Stimulated activated CD4-positive, alpha-beta T cell treated with anti-CD3 and anti-CD28 coated beads, Interleukin-12 subunit alpha, Interleukin-12 subunit beta, amount 100 ng/mL, for 48 hours (primary cell): ENCODE measurements at places on chromosomes 2 and 18.

DNA sequence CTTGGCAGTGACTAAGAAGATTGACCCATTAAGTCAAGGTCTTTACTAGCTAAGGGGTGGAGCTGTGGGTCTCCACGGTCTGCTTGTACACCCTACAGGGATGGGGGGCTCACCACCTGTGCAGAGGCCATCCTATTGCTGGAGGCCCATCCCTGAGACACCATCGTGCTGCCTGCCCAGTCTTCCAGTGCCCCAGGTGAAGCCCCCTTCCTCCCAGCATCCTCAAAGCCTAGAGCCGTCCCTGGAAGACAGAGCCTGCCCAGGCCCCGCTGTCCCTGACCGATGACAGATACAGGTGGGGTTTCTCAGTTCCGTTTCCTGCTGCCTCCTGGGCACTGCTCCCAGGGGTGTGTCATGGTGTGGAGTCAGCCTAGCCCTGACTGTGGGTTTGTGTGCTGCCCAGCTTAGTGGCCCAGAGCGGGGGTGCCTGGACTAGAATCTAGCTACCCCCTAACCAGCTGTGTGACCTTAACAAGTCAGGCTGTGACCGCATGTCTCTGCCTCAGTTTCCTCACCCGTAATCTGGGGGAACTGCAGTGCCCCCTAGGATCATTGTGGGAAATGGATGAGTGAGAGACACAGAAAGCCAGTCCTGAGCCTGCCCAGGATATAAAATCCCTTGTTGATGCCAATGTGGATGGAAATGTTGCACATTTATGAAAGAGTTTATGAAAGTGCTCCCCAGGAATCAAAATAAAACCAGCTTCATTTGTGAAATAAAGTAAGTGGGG, 2.0 kb downstream of the OTOS start:
- no peak for DNase-seq

DNA sequence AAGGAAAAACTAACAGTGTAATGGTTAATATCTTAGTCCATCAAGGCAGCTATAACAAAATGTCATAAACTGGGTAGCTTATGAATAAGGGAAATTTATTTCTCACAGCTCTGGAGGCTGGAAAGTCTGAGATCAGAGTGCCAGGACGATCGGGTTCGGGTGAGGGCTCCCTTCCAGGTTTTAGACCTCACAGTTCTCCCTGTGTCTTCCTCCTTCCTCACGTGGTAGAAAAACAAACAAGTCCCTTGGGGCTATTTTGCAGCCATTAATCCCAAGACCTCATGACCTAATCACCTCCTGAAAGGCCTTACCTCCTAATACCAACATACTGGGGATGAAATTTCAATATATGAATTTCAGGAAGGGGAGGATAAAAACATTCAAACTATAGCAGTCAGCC, 455.9 kb downstream of the CNTNAP5 start:
- no peak for DNase-seq

DNA sequence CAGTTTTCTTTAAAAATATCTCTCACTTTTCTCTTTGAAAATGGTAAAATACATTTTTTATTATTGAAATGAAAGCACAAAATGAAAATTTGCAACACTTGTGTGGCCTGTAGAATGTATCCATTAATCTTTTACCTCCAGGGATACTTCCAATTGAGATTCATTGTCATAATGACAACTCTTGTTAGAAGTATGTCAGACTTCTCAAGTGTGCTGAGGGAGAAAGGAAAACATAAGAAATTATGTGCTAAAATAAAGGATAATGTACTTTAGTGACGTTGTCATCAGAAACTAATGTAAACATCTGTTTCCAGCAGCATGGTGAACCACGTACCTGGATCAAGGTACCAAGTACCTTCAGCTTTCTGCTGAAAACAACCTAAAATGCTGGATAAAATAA, 195.8 kb upstream of the STON1 start:
- DNase-seq, result no peak

GRCh38 chr2:56099963-56100362, 83.8 kb upstream of the CCDC85A start:
- DNase-seq, result no peak

DNA sequence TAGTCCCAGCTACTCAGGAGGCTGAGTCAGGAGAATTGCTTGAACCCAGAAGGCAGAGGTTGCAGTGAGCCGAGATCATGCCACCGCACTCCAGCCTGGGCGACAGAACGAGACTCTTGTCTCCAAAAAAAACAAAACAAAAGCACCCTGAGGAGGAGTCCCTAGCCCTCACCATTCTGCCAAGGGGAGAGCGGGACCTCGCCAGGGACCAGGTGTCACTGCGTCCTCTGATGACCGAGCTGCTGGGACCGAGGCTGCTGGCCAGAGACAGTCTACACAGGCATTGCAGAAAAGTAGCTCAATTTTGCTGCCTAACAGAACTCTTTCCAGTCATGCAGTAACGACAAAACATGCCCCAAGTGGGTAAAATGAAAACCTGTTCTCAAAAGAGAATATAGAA, 18.4 kb downstream of the NCK2 start:
- no peak for DNase-seq

DNA sequence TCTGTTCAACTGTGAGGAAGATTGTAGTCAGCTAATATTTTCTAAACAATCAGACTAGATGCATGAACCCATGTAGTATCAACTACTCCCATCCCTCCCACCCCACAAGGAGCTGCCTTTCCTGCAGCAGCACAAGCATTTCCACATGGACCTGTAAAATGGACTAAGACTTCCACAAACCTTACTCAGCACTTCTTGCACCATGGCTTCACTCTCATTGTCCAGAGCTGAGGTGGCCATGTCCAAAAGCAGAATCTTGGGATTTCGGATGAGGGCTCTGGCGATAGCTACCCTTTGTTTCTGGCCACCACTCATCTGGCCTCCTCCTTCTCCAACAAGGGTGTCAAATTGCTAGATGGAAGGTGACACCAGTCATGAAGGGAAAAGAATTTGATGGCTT, 61.3 kb downstream of the ABCB11 start:
- DNase-seq, result no peak

- no peak for DNase-seq
These were observed 78.7 kb upstream of the ITGA4 start for GRCh38 chr2:181378491-181378890.

DNA sequence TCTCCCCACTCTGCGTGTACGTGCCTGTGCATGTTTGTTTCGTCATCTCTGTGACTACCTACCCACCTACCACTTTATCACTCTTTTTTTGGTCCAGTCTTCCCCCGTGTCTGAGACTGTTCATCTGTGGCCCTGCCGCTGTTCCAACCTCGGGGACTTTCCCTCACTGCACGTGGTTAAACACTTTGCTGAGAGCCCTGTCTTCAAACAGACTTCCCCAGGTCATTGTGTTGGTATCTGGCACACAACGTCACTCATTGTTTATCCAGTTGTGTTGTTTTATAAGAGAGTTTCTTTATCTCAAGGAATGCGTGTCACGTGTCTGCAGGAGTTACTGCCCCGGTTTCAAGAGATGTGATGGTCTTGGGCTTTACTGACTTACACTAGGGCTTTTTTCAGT, 262.0 kb upstream of the RASGRP3 start:
- no peak for DNase-seq

- DNase-seq, result no peak
These were observed 989.5 kb upstream of the CNTNAP5 start for GRCh38 chr2:123035541-123035940.

DNA sequence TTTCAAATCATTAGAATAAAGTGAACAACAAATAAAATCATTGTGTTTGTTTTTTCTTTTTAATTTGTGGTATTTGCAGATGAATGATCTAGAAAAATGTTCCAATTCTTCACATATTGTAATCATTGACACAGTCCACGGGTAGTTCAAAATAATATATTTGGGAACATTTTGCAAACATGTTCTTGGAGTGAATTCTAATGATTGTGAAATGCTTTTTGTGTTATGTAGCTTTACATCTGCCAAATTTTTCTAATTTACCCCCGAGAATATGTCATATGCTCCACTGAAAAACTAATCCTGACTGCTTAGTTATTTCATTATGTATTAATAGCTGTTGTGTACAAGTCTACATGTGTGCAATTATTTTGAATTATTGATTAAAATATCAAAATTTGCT, 1468.4 kb upstream of the NXPH2 start:
- no peak for DNase-seq
